ENCODE measurements at places on chromosomes 6 and 20. TPM values are rescaled to one million over a fixed set of nuclear protein-coding genes. Genes with fewer than 3 reads are reported as not detected.

PBX2 gene
- total RNA-seq: 14.4 TPM

GRCh38 chr6:150068151-150068550 lies 770 bp downstream of the ULBP3 start:
- no peak for DNase-seq

DNA sequence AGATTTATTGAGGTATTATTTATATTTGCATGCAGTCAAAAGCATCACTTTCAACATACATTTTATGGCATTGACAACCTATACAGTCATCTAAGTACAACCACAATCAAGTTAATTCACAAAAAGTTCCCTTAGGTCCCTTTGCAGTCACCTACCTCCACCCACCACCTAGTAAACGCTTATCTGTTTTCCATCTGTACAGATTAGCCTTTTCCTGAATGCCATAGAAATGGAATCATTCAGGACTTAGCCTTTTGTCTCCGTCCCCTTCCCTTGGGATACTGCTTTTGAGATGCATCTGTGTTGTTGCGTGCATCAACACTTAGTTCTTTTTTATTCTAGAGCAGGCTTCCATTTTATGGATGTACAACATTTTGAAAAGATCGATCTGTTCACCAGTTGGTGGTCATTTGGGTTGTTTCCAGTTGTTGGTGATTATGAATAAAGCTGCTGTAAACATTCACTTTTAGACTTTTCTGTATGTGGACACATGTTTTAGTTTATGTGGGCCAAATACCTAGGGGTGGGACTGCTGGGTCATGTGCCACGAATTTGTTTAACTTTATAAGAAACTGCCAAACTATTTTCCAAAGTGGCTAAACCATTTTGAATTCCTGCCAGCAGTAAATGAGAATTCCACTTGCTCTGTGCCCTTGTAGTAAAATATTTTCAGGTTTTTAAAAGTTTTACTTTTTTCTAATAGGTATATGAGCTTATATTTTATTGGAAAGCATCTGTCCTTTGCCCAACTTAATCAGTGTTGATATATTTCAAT lies 17.6 kb upstream of the IFNGR1 start:
- peak; percentile 40 for DNase-seq

GRCh38 chr20:36647196-36648121 lies 1.5 kb upstream of the SLA2 start:
- no peak for DNase-seq

BTN1A1 gene
- total RNA-seq: not detected

Measured in RPMI7951 (cell line).